Activated T-cell treated with anti-CD3 and anti-CD28 coated beads, Interleukin-2, amount 50 U/mL, for 4 hours (primary cell): ENCODE measurements at places on chromosomes 7 and 10. TPM values are rescaled to one million over a fixed set of nuclear protein-coding genes. Genes with fewer than 3 reads are reported as not detected.

SLC18A3 gene
- total RNA-seq: not detected

PCGF5 gene
- 38.8 TPM for total RNA-seq

DPP6 gene
- not detected for total RNA-seq

ZNF488 gene
- total RNA-seq: 0.10 TPM

VAX1 gene
- total RNA-seq: not detected

SPDYE2B gene
- total RNA-seq: not detected

CPA2 gene
- 0.55 TPM for total RNA-seq

CH25H gene
- total RNA-seq: 0.61 TPM

MSMB gene
- not detected for total RNA-seq

NODAL gene
- total RNA-seq: not detected

TMEM178B gene
- 0.90 TPM for total RNA-seq

GRCh38 chr7:144132262-144132661 lies 9.3 kb downstream of the OR2A14 start:
- DNase-seq: no peak

- DNase-seq: no peak
Observed at GRCh38 chr10:1731592-1731991, 5.7 kb downstream of the ADARB2 start.

- no peak for DNase-seq
Observed at GRCh38 chr10:118308664-118309063, 33.5 kb downstream of the FAM204A start.

DNA sequence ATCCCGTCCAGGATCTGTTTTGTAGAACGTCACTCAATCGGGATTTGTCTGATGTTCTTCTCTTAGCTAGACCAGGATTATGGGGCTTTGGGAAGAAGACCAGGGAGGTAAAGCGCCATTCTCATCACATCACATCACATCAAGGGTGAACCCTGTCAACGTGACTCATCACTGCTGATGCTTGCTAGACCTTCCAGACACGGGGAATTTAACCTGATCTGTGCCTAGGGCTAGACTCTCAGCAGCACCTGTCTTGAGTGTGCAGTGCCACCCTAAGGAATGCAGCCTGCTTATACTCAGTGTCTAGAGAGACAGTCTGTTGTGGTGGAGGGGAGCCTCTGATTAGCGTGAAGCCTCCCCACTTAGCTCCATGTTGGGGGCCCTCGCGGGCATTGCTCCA lies 678.6 kb upstream of the FOXK1 start:
- DNase-seq: no peak

GRCh38 chr10:62054830-62055229 lies 153.3 kb downstream of the ARID5B start:
- DNase-seq: no peak

DNA sequence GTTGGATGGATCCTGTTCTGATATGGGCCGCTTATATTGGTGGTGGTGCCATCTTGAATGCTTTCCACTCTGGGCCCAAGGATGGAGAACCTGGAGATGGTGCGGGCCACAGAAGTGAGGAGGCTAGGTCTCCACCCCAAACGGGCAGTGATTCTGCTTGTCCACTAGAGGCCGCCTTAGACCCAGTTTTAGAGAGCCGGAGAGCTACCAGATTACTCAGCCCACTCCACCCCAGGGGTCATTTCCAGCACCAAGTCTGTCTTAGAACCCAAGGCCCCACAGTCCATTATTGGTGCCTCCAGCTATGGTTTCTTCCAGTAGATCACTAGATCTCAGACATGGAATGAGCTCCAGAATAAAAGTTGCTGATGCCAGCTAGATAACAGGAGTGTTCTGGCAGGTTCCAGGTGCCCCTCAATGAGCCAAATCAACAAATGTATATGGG lies 11.8 kb upstream of the CAMK2G start:
- DNase-seq: peak; percentile 61

DNA sequence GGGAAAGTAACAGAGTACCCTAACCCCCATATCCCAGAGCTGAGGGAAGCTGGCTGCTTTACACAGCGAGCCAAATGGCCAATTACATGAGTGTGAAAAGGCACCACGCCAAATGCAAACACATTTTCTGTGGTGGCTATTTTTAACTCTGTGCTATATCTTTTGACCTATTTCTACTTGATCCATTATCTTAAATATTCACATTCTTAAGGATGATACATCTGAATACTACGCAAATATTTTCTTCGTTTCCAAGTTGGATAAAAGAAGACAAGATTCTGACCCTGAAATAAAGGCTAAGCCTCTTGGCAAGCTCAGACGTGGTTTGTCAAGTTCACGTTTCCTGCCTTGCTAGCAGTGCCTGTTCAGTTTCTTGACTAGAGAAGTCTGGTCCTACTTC lies 146.7 kb upstream of the TMEM196 start:
- no peak for DNase-seq

DNA sequence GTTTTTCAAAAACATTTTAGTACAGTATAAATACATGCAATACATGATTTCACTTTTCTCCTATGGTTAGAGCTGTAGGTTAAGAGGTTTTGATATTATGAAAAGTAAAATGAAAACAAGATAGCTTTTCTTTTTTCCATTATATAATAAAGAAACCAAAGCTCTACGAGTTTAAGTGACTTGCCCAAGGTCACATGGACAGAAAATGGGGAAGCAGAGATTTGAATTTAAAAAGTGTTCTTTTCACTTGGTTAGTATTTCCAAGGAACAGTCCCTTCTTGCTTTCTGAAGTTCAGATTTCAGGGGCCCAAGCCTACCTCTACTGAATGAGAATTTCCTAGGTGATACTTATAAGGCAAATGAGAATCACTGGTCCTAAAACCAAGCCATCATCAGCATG lies 13.2 kb upstream of the MAP3K8 start:
- no peak for DNase-seq

DNA sequence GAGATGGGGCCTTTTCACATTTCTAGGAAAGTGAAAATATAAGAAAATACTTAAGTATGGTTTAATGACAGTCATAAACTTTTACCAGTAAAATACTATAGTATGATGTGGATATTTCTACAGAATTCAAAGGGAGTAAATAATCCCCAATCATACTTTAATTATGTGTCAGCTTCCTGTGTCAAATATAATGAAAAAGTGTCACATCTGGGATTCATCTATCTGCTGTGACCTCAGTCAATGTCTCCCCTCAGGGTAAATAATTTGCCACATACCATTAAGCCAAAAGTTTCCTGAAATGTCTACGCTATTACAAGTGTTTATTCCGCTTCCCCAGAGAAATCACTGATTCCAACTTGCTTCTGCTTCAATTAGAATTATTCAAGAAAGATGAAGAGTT lies 110.5 kb downstream of the ITGA8 start:
- DNase-seq: no peak

DNA sequence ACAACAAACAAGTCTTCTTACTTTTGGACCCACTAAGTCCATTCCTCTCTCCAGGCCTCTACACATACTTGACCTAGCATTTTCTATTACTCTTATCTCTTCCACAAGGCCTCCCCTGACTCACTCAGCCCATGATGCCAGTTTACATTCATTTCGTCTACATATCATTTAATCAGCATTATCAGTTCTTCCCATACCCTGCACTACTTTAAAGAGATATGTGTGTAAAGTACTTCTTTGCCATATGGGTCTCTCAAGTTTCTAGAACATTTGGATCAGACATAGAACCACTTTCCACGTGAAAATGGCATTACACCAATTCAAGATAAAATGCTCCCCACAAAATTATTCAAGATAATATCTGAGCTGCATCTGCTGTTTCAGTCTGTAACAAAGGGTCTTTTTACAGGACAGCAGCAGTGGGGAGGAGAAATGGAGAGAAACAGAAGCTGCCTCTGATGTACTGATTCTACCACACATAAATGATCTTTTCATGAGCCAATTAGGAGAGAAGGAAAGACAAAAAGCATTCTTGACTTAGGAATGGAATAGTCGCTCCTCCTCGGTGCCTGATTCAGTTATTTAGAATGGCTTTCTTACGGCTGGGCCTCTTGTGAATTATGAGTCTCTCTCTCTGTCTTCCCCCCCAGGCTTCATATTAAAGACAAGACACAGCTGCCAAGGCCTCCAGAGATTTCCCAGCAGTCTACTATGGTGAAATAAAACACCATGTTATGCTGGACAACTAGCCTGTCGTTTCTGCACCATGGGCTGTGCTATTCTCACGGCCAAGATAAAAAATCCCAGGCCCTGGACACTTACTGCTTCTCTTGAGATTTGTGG lies 46.9 kb upstream of the SEPTIN7 start:
- no peak for DNase-seq

DNA sequence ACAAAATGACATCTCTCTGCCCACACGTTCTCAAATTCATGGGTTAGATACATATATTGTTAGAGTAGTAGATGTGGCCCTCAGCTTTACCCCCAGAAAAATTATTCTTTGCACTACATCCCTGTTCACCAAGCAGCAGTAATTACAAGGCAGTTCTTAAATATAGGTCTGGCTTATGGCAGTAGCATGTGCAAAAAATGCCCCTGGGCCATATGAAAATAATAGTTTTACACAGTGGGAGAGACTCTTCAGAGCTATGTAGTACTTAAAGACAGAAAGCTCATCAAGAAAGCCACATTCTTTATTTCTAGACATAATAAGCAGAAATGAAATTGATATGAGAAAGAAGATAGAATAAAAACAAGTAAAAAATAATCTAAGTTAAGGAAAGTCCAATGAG lies 196.3 kb upstream of the FOXP2 start:
- DNase-seq: no peak

DNA sequence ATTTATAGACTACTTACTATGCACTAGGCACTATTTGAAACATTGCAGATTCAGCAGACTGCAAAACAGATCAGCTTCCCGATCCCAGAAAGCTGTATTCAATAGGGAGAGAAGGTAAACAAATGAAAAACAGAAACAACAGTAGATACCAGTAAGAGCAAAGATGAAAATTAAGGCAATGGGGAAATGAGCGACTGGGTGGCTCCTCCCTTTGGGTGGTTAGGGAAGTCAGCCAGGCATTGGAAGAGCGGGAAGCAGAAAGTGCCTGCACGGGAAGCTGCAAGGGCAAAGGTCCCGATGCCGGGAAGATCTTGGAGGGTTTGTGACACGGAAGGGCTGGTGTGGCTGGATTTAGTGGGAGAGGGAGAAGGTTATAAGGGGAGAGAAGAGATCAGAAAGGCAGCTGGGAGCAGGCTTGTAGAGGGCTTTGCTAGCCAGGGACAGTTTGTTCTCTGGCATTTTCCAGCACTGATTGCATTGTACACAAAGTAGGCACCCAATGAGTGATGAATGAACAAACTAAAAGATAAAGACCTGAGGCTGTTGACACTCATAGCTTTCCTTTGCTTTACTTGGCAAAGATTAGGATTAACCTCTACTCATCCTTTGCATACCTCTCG lies 67.8 kb downstream of the NAMPT start:
- DNase-seq: no peak

DNA sequence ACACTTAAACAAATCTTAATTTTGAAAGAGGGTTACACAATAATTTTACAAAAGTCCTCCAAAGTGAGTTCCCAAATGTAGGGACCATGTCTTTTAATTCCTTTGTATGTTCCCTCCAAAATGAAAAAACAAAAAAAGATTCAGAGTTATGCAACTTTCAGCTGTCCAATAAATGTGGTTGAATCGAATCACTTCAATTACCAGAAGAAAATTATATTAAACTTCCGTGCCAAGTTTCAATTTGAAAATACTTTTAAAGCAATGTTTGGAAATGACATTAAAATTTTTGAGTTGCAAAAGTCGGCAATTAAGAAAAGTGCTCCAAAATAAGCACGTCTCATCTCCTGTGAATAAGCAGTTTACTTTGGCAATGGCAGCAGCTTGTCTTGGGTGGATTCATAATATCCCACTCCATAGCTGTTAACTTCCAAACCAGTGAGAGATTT lies 60.3 kb upstream of the C1GALT1 start:
- no peak for DNase-seq

GRCh38 chr10:13717571-13717935 lies 130.8 kb downstream of the PRPF18 start:
- no peak for DNase-seq

DNA sequence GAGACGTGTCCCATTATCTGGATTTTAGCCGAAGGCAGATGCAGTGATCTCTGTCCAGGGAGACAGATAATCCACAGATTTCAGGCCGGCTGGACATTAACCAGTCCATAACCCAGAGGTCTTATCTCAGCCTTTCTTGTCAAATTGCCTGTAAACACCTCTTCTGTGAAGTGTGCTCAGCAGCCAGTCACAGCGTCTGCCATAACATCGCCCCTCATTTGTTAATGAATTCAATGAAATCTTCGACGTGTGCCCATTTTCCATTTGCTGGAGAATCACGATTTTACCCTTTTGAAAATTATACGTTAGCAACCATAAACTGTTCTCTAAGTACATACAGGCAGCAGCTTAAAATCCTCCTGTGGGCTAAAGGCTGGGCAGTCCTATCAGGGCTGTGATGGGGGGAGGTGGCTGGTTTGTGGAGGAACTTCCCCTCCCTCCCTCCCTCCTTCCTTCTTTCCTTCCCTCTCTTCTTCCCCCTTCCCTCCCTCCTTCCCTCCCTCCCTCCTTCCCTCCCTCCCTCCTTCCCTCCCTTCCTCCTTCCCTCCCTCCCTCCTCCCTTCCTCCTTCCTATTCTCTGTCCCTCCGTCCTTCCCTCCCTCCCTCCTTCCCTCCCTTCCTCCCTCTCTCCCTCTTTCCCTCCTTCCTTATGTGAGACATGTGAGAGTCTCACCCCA lies 26.6 kb upstream of the FAM20C start:
- no peak for DNase-seq

DNA sequence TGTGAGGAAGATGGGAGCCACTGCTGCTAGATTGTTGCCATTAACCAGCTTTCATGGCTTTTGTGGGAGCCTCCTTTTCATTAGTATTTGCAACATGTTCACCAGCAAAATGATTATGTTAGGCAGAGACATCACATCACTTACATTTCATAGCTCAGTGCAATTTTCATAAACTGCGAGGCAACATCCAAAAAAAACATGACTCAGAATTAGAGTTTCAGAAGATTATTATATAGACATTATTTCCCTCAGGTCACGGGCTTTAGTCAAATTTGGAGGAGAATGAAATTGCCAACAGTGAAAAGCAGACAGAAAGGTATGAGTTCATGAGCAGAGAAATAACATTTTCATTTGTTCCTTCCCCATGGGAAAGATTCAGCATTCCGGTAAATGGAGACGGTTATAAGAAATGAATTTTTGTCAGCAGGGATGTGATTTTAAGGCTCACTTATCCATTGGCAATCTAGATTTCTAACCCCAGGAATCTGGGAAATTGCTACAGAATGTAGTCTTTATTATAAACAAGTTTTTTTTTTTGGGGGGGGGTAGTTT lies 573.2 kb downstream of the AUTS2 start:
- no peak for DNase-seq
